ENCODE measurements at places on chromosomes 16 and 17.

DNA sequence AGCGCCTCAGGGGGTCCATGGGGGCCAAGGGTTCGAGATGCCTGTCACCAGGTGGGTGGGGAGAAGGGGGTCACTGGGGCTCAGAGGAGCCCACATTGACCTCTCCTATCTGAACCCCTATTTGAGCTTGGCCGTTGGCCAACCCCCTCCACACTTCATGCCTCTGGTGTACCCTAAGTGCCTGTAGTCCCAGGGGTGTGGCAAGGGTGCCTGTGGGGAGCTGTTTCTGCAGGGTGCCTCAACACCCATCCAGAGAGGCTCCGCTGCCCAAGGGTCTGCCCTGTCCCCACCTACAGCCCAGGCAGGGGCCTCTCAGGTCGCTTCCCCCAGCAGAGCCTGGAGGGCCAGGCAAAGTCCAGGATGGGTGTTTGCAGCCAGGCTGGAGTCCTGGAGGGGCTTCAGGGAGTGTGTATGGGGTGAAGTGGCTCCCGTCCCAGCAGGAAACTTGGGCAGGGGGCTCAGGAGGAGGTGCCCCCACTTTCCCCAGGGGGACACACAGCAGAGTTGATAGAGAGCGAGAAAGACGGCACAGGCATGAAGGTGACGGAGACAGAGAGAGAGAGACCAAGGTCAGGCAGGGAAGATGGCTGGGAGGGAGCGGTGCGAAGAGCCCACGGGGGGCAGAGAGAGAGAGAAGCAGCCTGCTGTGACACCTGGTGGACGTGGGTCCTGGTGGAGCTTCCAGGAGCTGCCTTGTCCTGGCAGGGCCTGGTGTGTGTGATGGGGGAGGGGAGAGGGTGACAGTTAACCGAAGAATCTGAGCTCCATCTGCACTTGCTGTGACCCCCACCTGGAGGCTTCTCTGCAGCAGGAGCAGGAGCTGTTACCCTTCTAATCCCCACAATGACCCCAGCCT, at the start of gene SEPTIN12:
Gene SEPTIN12 (minus strand): TSS at position 719 of the 856 bp plus-strand sequence. CDS start 700 bp downstream, at position 19.
- DNase-seq = no peak

DNA sequence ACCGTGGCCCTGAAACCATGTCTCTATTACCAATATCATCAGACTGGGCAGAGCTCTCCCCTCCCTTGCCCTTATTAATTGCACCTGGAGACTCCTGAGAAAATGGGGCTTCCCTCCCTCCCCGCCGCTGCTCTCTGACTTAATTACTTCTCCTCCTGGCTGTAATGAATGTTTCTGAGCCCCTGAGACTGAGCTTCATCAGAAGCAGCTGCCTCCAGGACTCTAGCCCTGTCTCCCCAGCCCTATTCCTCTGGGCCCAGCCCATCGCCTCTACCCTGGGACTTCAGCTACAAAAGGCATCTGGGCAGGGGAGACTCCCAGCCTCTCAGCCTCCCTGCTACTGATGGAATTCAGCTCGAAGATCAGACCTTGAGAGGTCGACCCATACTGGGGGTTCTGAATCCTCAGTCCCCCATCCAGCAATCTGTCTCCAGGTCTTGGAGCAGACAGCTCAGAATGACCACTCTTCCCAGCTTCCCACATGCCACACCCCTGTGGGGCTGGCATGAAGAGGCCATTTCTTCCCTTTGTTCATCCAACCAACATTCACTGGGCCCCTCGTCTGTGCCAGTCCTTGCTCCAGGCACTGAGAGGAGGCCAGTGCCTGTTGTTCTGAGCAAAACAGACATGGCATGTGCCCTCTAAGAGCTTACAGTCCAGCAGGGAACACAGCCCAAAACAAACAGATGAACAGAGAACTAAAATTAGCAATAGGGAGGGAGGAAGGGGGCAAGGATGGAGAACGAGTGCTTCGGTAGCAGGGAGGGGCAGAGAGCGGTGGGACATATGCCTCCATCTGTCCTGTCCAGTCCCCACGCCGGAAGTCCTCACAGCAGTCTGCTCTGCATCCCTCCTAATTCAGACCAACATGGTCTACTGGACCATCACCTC, 17.0 kb upstream of the NAGS start:
- no peak for DNase-seq

- no peak for DNase-seq
Observed at GRCh38 chr16:80924372-80924978, 82.2 kb downstream of the CMC2 start.

- no peak for DNase-seq
Observed at GRCh38 chr17:213286-214105, 32.0 kb upstream of the DOC2B start.

- no peak for DNase-seq
Observed at GRCh38 chr16:30528799-30529457, 2.6 kb upstream of the ZNF768 start.

GRCh38 chr16:87169509-87169995, 147.6 kb downstream of the C16orf95 start:
- no peak for DNase-seq

DNA sequence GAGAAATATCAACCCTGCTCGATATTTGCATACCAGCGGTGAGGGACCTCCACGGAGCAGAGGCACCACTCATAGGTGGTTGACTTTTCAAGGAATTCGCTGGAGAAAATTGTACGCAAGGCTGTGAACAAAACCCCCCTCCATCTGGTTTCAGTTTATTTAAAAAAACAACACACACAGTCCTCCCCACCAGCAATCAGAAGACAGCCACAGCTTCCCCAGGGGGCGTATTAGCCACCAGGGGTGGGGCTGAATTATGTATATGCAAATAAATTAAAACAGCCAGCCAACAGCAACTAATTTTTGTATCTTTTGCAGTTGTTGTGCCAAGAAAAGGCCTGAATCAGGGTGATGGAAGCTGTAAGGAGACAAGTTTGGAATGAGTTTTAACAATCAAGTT, 5.9 kb upstream of the HSD11B2 start:
- DNase-seq = no peak

DNA sequence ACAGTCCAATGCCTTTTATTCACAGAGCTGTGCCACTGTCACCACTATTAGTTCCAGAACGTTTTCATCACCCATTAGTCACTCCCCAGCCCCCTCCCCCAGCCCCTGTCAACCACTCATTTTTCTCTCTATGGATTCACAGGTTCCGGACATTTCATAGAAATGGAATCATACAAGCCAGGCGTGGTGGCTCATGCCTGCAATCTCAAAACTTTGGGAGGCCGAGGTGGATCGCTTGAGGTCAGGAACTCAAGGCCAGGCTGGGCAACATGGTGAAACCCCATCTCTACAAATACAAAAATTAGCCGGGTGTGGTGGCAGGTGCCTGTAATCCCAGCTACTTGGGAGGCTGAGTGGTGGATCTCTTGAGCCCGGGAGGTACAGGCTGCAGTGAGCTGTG, 759 bp upstream of the PAM16 start:
- DNase-seq = peak; percentile 19

GRCh38 chr16:75402821-75403475, 30.4 kb downstream of the CFDP1 start:
- DNase-seq = no peak

GRCh38 chr16:20906341-20907255, 6.0 kb downstream of the LYRM1 start:
- DNase-seq = no peak

- no peak for DNase-seq
Observed at GRCh38 chr17:70886648-70887047, 717.3 kb downstream of the KCNJ2 start.

- no peak for DNase-seq
Observed at GRCh38 chr17:38418693-38419507, 9.4 kb upstream of the ARHGAP23 start.

DNA sequence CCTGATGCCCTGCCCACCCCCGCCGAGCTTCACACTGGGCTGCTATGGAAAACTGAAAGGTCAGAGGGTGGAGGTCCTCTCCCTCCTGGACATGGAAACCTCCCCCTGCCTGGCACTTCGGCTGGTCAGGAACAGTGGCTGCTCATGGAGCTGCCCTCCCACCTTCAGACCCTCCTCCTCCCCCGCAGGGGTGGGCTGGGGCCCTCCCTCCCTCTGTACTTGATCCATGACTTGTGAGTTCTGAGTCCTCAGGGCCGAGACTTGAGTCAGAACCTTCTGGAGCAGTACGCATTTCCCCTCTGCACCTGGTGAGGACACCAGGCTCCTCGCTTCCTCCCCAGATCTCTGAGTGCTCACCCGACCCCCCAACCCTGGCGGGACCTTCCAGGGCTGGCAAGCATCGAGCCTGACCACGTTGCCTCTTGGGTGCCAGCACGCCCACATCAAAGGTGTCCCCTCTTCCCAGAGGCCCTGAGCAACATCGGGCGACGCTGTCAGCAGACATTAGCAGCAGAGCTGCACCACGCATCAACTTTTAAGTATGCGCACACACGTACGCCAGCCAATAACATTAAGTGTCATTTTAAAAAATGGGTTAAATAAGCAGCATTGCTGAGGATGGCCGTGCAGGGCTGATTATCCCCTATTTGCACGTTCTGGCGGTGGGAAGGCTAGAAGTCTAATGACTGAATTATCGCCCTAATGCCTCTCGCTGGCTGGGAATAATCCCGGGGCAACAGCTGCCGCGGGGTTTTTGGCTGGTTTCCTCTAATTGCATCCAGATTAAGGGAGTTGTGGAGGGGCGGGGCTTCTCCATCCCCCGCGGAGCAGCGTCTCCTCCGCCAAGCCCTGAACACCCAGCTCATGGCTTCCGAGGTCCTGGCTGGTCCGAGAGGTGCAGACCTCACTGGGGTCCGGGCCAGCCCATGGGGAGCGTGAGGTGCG, 98.0 kb downstream of the TBC1D16 start:
- no peak for DNase-seq

- DNase-seq = no peak
Observed at GRCh38 chr16:77297996-77298395, 98.8 kb downstream of the SYCE1L start.

- no peak for DNase-seq
Observed at GRCh38 chr16:86346034-86346433, 164.3 kb upstream of the FOXF1 start.

DNA sequence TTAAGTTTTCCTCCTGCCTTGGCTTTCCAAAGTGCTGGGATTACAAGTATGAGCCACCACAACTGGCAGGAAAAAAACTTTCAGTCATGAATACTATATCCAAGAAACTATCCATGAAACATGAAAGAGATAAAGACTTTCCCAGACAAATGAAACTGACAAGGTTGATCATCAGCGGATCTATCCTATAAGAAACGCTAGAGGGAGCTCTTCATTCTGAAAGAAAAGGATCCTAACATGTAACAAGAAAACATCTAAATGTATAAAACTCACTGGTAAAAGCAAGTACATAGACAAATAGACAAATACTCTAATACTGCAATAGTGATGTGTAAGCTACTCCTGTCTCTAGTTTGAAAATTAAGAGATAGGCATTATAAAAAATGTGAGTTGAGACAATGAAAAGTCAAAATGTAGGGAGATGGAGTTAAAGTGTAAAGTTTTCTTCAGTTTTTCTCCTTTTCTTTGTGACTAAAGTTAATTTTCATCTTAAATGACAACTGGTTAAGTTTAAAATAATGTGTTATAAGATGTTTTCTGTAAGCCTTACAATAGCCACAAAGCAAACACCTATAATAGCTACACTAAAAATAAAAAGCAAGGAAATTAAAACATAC, 79.6 kb upstream of the TEKT1 start:
- no peak for DNase-seq

- no peak for DNase-seq
Observed at GRCh38 chr17:63426041-63426916, 19.8 kb downstream of the CYB561 start.

DNA sequence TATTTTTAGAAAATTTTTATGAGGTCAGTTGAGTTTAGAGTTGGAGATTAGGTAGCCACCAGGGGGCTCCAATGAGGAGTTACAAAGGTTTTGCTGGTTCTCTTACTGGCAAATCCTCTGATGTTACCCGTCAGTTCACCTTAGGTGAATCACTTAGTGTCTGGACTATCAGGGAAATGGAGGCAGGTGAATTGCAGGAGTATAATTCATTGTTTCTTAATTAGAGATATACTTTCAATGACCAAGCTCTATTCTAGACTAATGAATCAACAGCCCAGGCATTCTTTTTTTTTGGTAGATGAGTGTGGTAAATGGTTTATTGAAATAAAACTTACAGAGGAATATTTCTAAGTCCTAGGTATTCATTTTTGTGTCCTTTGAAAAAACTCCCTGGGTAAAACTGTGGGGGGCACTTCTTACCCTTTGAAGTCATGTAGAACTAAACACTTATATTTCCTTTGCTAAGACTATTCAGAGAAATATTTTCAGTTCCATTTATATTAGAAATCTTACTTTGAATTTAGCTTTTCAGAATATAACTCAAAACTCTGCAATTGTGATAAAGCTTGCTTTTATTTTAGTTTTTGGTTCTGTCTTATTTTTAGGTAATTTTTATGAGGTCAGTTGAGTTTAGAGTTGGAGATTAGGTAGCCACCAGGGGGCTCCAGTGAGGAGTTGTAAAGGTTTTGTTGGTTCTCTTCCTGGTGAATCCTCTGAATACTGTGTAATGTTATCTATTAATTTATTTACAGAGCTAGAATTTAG, 17.7 kb downstream of the PSMD11 start:
- peak; percentile 44 for DNase-seq

DNA sequence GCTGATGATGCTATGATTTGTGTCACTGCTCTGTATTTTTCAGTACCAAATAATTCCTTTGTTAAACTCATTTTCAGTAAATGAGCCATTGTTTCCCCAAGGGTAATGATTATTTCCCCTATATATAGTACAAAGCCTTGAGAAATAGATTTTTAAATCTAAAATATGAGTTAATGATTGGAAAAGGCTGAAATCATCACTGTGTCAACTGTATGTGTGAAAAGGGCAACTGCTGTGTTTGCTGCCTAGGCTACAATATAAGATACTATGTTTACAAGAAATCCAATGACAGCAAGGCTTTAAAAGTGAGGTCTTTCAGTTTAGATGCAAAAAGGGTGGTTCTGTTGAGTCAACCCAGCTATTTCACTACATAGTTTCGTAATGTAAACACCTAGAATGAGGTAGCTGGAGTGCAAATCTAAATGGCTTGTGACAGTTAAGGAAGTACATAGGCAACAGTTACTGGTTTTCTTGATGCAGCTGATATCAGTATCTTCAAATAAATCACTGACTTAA, 15.3 kb downstream of the NLK start:
- DNase-seq = no peak

- DNase-seq = no peak
Observed at GRCh38 chr16:65406116-65406515, 284.3 kb upstream of the CDH11 start.

DNA sequence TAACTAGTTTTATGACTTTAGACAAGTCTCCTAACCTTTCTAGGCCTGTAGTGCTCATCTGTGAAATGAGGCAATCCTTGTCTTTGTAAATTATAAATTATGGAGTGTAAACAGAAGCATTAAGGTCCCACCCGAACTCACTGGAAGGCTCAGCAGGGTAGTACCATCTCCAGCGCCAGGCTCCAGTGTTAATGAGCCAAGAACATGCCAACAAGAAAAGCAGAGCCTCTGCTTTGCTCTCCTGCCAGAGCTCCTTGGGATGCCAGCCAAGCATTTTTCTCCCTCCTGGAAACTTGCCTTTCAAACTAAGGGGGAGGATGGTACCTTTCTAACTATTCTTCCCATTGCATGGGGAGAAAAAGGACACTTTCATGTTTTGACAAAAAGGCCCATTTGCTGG, 14.9 kb downstream of the LIMD2 start:
- DNase-seq = no peak

GRCh38 chr16:66004699-66005098, 361.8 kb upstream of the CDH5 start:
- DNase-seq = no peak

All from stimulated activated CD4-positive, alpha-beta T cell treated with anti-CD3 and anti-CD28 coated beads, TNF-alpha, amount 100 ng/mL, for 24 hours (primary cell).